Activated CD4-positive, alpha-beta T cell treated with anti-CD3 and anti-CD28 coated beads, Interleukin-2, amount 50 U/mL, for 1 hour (primary cell): ENCODE measurements at places on chromosomes 11 and 22.

- DNase-seq, result no peak
Measured at GRCh38 chr11:24078018-24078417, 418.8 kb upstream of the LUZP2 start.

- no peak for DNase-seq
Measured at GRCh38 chr11:65767406-65767805, 13.4 kb downstream of the AP5B1 start.

DNA sequence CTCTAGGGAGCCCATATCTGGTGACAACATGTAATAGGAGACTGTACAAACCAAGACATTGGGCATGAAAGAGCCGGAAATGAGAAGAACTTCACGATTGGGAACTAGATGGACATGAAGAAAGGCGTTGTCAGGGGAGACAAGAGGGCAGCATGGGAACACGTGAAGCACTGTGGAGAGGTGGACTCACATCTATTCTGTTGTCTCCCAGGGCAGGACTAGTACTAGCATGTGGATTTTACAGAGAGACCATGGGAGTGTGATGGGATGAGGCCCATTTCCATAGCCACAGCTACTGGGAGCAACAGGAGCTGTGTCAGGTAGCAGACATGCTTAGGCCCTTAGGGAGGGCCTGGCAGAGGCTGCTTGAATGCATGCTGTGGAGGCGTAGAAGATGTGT is 333.9 kb downstream of the OPCML start:
- no peak for DNase-seq

GRCh38 chr11:104916442-104916841 is 18.2 kb upstream of the CASP12 start:
- no peak for DNase-seq

DNA sequence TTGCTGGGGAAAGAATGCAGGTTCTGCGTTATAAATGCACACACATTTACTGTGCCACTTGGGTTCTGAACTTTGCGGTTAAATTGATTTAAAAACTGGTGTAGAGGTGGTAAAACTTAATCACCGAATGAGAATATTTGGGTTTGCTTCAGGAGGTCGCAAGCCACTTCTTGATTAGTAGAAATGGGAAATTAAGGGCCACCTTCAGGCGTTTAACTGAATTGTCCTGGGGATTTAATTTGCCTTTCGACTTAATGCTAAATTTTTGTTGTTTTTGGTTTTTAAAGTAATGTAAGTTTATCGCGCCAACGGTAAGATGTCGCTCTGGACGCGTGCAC is 459 bp upstream of the NCR3LG1 start:
- DNase-seq, result no peak

DNA sequence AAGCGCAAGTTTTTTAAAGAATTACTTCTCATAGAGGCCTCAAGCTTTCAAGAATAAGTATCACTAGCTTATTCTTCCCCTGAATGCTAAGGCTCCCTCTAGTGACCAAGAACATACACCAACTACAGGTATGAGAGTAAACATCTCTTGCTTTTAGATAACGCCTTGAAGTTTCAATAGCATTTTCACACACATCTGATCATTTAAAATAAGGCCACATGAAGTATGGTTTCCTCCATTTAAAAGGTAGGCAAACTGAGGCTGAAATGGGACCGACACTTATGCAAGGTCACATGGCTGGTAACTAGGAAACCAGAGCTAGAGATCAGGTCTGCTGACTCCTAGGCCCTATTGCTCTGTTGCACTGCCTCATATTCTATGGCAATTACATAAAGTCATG is 66.5 kb downstream of the CCDC34 start:
- DNase-seq, result no peak
